ENCODE measurements at places on chromosomes 12 and 14.

- no peak for DNase-seq
Measured at GRCh38 chr14:36509069-36509917, 10.7 kb downstream of the NKX2-1 start.

DNA sequence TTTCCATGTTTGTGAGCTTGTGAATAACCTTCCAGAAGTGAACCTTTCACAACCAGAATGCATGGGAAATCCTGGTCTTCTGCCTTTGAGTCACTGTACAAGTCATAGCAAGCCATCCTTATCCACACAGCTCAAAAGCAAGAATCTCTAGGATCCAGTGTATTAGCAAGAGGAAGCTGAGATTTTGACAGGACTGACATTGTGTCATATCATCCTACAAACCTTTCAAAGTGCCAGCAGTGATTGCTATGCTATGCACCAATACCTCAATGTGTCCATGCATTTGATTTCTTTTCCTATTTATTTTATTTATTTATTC lies 13.5 kb upstream of the NRDE2 start:
- peak; percentile 21 for DNase-seq

DNA sequence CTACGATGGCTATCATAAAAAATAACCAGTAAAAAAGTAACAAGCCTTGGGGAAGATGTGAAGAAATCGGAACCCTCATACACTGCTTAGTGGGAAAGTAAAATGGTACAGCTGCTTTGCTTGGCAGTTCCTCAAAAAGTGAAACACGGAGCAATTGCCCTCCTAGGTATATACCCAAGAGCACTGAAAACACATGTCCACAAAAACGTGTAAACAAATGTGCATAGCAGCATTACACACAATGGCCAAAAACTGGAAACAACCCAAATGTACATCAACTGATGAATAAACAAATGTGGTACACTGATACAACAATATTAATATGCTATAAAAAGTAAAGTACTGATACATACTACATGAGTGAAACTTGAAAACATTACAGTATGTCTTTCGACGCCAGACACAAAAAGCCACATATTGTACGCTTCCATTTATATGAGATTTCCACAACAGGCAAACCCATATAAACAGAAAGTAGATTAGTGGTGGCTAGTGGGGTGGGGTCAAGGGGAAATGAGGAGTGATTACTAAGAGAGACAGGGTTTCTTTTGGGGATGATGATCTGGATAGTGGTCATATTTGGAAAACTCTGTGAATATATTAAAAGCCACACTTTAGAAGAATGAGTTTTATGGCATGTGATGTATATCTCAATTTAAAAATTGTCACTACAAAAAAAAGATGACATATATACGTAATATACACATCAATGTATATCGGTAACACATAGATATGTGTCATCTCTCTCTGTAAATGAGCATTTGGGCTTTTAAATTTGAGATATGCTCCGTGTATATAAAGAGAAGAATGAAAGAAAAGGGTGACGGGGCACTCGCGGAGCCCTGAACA lies 996 bp downstream of the SLC41A2 start:
- DNase-seq: peak; percentile 26

DNA sequence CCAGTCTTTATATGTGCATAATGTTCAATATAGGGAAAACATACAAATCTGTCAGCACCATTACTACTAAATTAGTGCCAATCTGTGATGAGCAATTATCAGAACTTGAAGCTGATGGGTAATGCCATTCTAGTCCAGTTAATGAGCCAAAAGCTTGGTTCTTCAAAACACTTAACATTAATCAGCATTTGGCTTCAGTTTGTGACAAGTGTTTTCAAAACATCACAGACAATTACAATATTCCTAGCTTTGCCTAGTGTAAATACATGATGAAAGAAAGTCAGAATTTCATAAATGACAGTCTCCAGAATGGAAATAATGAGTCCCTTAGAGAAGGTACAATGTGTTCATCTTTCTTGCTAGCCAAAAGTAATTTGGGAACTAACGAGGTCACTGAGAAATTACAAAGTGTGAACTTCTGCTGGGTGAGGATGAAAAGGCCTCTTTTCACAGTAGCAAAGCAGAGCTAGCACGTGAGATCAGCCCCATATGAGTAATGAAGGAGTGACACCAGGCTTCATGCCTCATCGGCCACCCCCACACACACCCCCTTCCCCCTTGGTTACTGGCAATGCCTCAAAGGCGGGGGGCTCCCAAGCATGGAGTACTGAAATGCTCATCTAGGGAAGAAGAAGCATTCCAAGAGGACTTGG lies 180.6 kb upstream of the EEA1 start:
- DNase-seq: no peak

GRCh38 chr12:7075939-7076338 lies 15.4 kb downstream of the C1S start:
- peak; percentile 91 for DNase-seq

All from fibroblast of mammary gland (primary cell).